Activated gamma-delta T cell treated with anti-CD3 and anti-CD28 coated beads, Interleukin-2, amount 50 U/mL, for 16 hours (primary cell): ENCODE measurements at places on chromosomes 4 and X.

DNA sequence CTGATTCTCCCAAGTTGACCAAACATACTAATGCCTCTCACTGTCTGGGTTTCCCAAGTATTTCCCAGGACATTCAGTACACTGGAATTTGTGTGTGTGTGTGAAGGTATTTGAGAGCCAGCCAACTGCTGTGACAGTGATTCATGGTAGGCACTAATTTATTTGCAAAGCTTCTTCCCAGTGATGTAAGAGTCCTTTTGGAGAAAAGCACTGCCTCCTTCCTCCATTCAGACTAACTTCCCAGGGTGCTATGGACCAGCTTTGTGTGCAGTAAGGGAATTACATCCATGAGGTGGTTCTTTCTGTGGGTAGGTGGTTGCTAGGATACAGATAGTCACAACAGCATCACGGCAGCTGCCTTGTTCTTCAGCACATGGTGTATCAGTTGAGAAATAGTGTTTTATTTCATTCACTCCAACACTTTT, 8.7 kb downstream of the EGF start:
- DNase-seq, result no peak

DNA sequence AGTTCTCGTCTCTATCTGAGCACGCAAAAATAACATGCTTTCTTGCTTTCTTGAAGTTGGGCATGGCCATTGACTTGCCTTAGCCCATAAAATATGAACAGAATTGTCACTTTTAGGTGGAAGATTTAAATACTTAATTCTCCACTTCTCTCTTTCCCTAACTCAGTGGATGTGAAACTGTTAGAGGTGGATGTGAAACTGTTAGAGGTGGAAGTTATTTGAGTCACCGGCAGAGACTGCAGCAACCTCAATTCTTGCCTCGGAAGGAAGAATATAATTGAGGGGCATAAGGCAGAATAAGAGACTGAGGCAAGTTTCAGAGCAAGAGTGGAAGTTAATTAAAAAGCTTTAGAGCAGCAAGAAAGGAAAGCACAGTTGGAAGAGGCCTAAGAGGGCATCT, 2.8 kb upstream of the PARM1 start:
- DNase-seq, result no peak

- no peak for DNase-seq
Measured at GRCh38 chr4:3136454-3136853, 62.0 kb downstream of the HTT start.

DNA sequence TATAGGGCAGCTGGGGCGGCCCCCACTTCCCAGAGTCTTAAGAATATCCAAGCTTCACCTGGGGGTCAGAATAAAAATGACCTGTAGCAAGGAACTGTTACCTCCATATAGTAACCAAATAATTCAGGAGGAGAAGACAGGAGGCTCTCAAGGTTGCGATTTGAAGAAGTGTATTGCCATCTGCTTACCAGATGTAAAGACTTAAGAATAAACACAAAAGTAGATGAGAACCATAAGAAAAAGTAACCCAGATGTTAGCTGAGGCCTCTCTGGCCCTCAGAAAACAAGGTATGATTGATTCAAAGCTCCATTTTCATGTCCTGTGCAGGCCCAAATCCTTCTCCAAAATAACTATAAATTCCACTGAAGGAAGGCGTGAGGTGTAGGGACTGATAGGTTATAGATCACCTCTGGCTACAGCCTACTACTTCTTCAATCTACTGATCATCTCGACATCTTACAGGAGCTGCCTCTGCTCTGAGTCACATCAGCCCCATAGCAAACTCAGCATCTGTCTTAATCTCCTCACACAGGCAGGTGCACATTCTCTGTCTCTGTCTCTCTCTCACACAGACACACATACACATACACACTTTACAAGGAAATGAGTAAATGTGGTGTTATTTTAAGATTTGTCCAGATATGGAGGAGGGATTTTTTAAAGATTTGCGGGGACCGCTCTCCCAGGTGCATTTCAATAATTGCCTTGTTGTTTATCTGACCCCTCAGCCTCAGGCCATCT, 193.9 kb upstream of the EDNRA start:
- DNase-seq, result no peak

DNA sequence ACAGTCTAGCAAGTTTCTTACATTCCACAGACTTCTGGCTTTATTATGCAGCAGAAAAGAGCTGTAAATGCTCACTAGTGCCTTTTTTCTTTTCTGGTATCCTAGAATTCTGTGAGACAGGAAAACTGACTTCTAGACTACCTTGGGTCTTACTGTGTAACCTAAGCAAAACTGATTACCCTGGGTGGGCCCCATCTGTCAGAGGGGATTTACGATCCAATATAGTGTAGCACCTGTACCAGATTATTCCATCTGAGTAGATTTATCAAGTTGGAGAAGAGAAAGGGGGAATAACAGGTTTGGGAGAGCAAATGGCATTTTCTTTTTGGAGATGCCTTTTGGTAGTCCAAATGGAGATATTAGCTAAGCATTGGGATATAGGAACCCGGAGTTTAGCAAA, 46.7 kb downstream of the FSTL5 start:
- no peak for DNase-seq

DNA sequence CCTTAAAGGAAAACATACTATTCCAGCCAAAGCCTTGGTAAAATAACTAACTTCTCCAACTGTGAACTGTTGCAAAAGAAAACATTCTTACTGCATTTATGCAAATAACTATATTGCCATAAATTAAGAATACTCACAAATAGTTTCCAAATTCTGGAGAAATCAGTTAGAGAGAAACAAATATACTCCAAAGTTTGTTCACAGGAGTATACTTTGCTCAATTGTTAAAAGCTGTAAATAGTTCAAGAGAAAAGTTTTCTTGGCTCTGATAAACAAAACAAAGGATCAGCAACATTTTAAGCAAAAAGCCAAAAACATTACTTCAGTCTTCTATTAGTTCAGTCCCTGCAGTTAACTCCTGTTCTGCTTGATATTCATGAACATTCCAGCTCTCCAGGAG, 83.0 kb downstream of the EIF4E start:
- no peak for DNase-seq

DNA sequence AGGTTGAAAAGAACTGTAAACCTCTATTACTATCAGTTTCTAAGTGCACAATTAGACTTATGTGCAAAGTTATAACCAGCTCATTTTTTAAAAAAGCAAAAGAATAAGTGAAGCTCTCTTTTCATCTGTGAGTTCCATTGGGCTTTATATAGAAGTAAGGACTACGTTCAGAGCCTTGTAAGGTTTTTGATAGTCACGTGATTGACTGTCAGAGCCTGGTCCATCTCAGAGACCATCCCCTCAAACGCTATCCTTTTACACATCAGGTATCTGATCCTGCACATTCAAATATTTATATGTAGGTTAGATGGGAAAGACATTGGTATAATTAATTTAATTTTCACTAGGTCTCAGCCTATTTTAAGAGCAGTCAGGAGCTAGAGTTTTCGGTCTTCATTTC, 279.3 kb downstream of the INPP4B start:
- DNase-seq, result no peak

DNA sequence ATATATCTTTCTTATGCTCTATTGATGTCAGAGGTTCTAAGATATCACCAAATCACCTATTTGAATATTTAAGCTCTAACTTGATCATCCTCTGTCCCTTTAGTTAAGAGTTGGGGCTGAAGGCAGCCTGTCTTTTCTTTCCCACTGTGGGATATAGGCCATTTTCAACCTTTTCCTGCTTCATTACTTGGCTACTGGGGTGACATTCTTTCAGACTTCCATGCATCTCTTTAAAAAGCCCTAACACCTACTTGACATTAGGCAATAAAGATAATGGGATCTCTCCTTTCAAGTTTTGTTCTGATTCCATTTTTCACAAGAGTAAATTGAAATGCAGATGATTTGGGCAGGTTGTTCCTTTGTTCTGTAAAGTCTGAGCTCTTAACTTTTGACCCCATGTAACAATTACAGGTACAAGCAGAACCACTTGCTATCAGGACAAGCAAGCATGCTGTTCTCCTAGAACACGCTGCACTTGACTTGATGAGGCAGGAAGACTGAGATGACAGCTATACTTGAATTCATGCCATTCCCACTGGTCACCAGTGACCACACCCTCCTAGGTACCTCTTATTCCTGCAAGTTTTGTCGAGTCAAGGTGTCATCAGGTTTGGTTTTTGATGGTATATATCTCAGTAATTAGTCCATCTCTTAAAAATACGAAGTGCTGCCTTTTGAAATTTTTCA, 18.2 kb downstream of the HOPX start:
- no peak for DNase-seq
